EL (cell line): ENCODE measurements at places on chromosomes 2 and 18.

DNA sequence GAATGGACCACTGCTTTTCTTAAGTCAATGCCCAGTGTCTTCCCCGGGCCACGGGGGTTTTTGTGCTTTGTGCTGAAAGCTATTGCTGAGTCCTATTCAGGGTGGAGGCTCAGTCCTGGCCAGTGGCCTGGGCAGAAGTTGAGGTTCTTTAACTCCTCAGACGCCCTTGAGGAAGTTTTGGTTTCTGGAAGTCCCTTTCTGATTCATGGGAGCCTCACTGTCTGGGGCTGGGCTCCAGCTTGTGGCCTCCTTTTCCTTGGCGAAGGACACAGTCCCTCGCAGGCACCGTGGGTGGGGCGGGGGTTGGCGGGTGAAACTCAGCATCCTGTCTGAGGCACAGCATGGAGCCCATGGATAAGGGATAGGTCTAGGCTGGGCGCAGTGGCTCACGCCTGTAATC, 465.2 kb upstream of the HS6ST1 start:
- DNase-seq, result no peak

- no peak for DNase-seq
Measured at GRCh38 chr2:20585710-20586594, 64.9 kb downstream of the HS1BP3 start.

GRCh38 chr18:22558945-22559385, 141.2 kb upstream of the CTAGE1 start:
- DNase-seq, result peak; percentile 75

DNA sequence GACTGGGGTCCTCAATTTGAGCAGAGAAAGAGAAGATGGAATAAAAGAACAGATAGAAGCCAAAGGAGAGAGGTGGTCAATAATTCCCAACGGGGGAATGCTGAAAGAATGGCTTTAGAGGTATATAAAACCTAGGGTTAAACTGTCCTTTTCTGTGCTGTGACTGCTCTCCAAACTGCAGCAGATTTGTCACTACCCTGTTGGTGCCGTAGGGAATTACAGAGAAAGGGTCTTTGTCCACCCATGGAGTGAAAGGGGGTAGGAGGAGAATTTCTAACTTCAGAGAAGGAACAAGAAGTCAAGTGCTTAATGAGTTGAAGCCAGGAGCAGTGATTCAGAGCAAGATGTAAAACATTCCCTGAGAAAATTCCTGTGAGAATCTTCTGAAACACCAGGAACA, 486.5 kb downstream of the NUP35 start:
- no peak for DNase-seq

DNA sequence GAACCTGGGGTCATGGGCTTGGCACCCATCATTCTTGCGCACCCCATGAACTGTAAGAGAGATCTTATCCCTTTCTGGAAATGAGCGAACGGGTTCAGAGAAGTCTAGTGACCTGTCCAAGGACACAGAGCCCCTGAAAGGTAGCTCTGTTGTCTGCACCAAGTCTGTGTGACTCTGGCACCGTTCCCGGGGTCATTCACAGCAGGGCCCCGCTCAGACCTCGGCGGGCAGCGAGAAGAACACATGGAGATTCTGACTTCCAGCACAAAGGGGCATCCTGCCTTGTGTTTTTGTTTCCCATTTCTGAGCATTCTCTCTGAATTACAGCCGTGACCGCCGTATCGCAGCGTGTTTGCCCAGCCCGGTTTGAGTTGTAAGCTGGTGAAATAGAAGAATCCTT, 231.7 kb downstream of the KLHL29 start:
- no peak for DNase-seq
